Spleen (tissue), 13 donors: ENCODE measurements at places on chromosomes 4 and X.

GRCh38 chr4:8461086-8461485 is 20.5 kb downstream of the TRMT44 start:
- peaks cover 75% of the 10 kb centered on the region for H3K36me3 ChIP-seq
- DNase-seq: no peak
- no peak overlapping the region for H3K4me3 ChIP-seq
- no peak overlapping the region for H3K27ac ChIP-seq

GRCh38 chr4:124202099-124202498 is 510.4 kb downstream of the ANKRD50 start:
- DNase-seq: no peak
- no peaks in the 10 kb centered on the region for H3K36me3 ChIP-seq

GRCh38 chr4:1409079-1409478 is 2.8 kb upstream of the NKX1-1 start:
- no peak overlapping the region for H3K27ac ChIP-seq
- no peak for DNase-seq
- H3K4me3 ChIP-seq: no peak overlapping the region
- H3K27me3 ChIP-seq: peaks cover 17% of the 10 kb centered on the region
- no peaks in the 10 kb centered on the region for H3K4me1 ChIP-seq

DNA sequence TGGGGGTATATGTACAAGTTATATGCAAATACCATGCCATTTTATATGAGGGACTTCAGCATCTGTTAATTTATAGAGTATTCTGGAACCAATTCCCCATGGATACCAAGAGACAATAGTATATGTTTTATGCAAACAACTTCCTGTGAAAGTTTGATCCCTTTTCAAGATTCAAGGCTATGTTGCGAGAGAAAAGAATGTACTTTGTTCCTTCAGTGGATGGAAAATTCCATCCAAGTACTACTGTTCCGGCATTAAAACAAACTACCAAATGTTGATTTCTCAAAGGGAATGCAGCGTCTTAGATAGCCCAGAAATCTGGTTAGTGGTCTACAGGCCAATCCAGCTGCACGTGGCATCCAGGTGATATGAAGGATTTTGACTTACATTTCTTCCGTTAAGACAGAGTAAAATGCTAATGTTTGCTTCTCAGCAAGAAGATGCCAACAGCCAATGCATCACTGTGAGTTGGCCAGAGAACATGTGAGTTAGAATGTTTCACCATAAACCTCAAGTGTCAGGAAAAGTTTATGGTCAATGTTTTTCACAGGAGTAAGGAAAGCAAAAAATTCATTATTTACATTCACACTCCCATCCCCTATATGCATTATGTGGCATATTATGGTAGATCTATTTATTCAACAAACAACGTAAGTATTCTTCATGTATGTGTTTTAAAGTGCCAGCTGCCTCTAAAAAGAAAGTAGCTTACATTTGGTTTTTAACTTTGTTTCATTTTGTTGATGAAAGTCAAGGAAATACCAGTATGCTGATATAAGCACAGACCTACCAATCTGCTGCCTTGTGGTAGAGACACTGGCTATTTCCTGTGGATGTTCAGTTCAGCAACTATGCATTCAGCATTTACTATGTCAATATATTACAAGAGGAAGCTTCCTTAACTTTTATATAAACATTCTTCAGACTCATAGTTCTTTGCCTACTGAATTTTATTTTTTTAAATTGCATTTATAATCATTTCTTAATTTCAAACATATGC is 44.4 kb downstream of the METTL14 start:
- no peak overlapping the region for H3K4me3 ChIP-seq
- peaks cover 100% of the 10 kb centered on the region for H3K36me3 ChIP-seq
- H3K4me1 ChIP-seq: no peaks in the 10 kb centered on the region
- no peaks in the 10 kb centered on the region for H3K27me3 ChIP-seq
- no peak overlapping the region for H3K27ac ChIP-seq

DNA sequence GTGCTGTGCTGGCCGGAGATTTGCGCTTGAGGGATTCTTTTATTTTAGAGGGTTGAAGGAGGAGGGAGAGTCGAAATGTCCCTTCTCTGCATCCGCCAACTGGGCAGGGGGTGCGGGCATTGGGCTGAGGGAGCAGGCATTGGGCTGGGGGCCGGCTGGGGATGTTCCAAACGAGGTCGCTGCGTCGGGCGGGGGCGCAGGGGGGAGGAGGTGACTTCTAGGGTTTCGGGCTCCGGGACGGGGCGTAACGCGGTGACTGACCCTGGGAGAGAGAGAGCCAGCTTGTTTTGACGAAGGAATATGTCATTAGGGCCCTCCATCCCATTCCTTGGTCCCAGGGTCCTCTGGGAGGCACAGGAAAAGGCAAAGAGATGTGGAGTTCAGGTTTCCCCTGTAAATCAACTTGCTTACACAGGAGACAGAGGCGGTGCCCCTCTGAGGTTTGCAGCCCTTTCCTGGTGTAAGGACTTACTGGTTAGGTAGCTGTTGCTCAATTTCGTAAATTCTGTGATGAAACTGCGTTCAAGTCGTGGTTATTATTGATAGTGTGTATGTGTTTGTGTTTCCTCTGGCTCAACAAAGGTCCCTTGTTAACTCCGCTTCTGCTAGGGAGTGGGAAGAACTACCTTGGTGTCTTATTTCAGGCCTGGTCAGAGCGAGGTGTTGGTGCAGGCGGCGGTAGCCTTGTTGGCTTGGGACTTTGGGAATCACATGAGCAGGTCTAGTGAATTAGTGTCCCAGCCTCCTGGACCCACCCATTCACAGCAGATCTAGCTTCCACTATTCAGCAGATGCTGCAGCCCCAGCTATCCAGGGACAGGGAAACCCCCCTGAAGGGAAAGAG is 716 bp downstream of the FHIP1A start:
- peaks cover 5% of the 10 kb centered on the region for H3K27me3 ChIP-seq
- peak overlapping the region; percentile 44 for H3K4me3 ChIP-seq
- H3K4me1 ChIP-seq: peaks cover 7% of the 10 kb centered on the region
- peak; percentile 85 for DNase-seq

DNA sequence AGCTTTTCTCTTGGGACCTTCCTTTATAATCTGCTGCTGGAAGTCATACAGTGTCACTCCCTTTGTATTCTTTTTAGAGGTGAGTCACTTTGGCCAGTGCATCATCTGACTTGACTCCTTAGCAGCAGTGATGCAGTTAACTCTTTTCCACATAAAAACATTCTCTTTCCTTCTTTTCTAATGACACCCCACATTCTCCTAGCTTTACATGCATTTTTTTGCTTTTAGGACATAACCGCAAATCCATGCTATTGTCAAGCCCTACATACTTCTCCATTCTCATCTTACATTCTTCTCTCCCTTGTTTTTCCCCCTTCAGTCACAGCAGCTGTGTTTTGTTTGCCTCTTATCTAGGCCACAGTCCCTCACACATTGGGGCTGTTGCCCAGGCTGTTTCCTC is 55.1 kb downstream of the ZNF330 start:
- H3K4me1 ChIP-seq: no peaks in the 10 kb centered on the region
- H3K36me3 ChIP-seq: no peaks in the 10 kb centered on the region
- no peak overlapping the region for H3K27ac ChIP-seq
- no peaks in the 10 kb centered on the region for H3K27me3 ChIP-seq
